ENCODE measurements at places on chromosomes 12 and 14.

- DNase-seq, result peak; percentile 28
These were observed 81.6 kb downstream of the ITPK1 start for GRCh38 chr14:93033983-93034670.

DNA sequence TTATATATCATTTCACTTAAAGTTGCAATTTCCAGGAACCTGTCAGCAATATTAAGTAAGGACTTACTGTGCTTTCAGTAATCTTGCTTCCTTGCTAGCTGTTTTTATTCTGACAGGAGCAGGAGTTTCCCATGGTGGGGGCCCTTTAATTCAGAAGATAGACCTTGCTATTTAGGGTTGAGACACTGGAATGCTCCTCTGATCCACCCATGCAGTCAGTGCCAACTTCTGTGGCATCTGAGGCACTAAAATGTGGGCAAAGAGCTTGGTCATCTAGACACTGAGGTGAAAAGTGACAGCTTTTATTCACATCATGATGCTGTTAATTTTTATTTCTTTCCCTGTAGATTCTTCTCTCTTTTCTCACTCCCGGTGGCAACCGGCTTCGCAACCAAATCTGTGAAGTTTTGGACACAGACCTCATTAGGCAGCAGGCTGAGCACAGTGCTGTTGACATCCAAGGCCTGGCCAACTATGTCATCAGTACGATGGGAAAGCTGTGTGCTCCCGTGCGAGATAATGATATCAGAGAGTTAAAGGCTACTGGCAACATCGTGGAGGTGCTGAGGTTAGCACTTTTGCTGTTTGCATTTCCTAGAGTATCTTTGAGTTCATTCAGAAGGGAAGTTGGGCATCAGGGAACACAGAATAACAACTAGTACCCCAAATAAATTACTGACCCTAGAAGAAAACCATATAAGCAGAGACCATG lies 18.8 kb downstream of the TCP11L2 start:
- DNase-seq, result no peak

- no peak for DNase-seq
These were observed 18.0 kb upstream of the GUCY2C start for GRCh38 chr12:14714437-14714836.

DNA sequence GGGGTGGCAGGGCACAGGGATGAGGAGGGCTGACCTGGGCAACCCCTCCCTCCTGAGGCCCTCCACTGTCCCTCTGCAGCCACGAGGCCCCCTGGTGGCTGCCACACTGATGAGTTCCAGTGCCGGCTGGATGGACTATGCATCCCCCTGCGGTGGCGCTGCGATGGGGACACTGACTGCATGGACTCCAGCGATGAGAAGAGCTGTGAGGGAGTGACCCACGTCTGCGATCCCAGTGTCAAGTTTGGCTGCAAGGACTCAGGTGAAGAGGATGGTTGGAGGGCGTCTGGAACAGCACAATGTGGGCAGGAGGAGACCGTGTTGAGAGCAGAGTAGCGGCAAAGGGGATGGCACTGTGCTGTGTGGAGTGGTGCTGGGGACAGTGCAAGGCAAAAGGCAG lies 25.7 kb upstream of the LRP1-AS start:
- DNase-seq, result no peak

DNA sequence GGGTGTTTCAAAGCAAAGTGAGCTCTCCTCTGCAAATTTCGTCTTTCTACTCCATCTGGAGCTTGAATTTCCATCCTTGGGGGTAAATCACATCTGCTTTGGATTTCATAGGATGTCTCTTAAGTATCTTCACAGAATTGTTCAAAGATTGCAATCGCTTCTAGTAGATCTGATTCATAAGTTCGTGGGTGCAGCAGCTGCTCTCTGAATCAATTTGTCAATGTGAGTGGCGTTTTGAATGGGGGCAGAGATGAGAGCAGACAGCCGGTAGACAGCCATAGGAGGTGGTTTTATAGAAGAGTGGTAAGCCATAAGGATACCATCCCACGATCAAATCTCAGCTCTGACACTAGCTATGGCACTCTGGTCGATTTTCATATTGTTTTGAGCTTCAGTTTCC lies 146.0 kb upstream of the RPH3A start:
- DNase-seq, result no peak

- DNase-seq, result no peak
These were observed 1315.3 kb downstream of the TMEM121 start for GRCh38 chr14:106841701-106842100.

DNA sequence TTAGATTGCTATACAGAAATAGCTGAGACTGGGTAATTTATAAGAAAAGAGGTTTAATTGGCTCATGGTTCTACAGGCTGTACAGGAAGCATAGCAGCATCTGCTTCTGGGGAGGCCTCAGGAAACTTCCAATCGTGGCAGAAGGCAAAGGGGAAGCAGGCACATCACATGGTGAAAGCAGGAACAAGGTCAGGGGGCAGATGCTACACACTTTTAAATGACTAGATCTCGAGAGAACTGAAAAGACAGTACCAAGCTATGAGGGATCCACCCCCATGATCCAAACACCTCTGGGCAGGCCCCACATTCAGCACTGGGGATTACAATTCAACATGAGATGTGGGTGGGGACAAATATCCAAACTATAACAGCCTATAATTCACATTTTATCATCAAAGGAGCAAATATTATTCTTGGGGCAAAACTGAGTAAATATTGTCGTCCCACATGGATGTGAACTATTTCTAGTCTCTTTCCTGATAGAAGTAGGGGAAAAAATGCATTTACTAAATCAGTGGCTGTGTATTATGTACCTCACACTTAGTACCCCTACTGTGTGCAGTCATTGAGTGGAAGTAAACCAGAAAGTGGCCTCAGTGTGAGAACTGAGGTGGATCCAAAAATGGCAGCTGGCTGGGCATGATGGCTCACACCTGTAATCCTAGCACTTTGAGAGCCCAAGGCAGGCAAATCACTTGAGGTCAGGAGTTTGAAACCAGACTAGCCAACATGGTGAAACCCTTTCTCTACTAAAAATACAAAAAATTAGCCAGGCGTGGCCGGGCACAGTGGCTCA lies 25.4 kb upstream of the A2ML1 start:
- no peak for DNase-seq

GRCh38 chr12:49932533-49933130 lies 17.9 kb upstream of the AQP2 start:
- no peak for DNase-seq

GRCh38 chr14:105187935-105188524 lies 6.9 kb upstream of the NUDT14 start:
- no peak for DNase-seq

DNA sequence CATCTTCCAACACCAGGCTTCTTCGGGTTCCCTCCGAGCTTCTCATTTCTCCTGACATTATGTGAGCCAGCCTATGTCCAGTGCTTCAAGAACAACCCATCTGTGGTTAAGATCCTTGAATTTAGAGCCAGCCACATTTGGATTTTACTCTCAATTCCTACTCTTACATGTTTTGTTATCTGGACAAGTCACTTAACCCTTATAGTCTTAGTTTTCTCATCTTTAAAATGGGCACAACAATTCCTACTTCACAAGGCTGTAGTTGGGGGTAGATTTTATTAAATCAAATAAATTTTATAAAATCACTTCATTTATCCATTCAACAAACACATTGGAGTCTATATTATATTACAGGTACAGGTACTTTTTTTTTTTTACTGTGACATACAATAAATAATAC lies 105.5 kb upstream of the SLC38A2 start:
- DNase-seq, result no peak

GRCh38 chr12:57896115-57896433 lies 45.3 kb upstream of the ATP23 start:
- DNase-seq, result no peak

GRCh38 chr12:15963271-15963670 lies 52.1 kb downstream of the DERA start:
- no peak for DNase-seq

DNA sequence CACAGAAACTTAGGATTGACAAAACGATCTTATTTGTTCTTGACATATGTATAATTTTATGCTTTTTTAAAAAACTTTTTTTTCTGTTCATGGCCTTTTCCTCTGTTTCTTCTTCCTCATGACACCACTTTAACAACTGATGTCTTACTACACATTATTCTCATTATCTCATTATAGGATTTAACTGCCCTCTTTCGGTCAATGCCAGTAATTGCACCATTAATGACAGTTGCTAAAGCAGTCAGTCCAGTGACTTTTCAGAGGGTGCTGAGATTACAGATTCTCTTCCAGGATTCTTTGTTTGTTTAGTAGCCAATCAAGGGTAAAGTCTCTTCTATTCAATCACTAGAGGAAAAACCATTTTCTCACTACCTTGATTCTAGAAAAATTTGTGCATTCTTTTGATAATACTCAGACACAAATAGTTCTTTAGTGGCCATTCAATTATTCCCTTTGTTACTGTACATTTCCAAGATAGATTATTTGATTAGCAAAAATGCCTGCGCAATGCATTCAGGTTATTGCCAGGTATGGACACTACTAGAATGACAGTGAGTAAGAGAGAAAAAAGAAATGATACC lies 50.1 kb downstream of the KLRG1 start:
- DNase-seq, result no peak

DNA sequence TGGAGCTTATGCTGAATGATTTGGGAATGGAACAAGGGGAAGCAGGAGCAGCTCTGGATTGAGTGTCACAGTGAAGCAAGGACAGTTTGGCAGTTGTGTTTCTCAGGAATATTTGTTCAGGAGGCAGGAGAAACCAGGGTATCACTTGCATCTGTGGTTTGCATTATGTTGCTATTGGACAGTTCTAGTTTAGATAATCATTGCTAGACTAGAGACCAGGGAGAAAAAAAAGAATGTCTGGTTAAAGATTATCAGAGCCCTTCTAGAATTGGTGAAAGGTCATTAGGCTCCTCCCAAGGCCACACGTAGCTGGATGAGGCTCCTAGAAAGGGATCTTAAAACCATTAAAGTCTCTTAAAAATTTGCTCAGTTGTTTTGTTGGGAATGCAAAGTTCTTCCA lies 17.0 kb upstream of the SRSF5 start:
- DNase-seq, result no peak

GRCh38 chr14:94176808-94177207 lies 2.7 kb downstream of the PPP4R4 start:
- no peak for DNase-seq

GRCh38 chr14:75437201-75438143 lies 9.7 kb downstream of the JDP2 start:
- DNase-seq, result no peak

Data from activated CD8-positive, alpha-beta memory T cell treated with anti-CD3 and anti-CD28 coated beads for 1 hour (primary cell).